ENCODE measurements at places on chromosomes 2 and 18.

DNA sequence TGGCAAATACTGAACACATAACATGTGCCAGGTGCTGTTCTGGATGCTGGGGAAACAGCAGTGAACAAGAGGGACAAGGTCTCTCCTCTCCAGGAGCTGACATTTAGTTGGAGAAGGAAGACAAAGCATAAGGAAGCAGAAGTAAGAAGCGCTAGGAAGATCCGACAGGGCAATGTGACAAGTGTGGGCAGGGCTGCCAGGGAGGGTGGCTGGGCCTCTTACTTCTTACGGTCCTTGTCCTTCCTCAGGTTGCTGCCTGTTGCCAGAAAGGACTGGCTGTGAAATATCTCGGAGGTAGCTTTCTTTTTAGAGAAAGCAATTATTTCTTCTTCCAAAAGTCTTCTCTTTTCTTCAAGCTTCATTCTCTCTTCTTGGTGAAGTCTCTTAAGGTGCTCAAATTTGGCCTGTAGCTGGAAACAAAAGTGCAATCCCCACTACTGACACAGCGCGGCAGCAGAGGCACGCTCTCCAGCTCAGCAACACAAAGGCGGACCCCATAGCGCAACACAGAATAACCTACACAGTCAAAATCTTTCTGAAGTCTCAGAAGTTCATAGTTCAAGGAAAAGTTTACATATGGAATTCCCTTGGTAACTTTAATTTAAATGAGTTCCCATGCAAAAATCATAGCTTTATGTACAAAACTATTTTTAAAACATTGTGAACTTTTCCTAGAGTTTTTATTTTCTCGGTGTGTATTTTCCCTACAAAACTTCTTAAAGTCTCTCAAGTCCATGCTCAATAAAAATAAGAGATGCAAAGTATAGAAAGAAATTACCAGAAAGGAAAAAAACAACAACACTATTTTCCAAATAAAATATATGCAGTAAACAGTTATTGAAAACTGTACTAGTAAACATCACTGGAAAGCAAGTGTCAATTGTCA, 67.7 kb downstream of the SEPTIN10 start:
- DNase-seq: peak; percentile 75

- no peak for DNase-seq
Observed at GRCh38 chr2:219250049-219250781, 2.8 kb upstream of the TUBA4B start.

DNA sequence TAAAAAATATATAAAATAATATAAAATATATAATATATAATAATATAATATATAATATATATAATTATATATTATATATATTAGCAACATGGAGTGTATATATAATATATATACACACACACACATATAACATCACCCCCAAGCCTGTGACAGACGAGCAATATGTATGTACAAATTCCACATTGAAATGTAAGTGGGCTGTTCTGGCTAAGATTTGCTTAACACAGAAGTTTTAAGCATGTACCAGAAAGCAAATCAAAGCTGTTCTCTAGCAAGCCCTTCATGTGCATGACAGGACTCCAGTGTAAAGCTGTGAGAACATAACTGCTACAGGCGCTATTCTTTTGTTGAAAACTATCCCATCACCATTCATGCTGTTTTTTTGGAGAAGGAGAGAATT, 261.7 kb upstream of the TNP1 start:
- no peak for DNase-seq

GRCh38 chr2:9212010-9212635, 5.5 kb downstream of the ASAP2 start:
- no peak for DNase-seq

GRCh38 chr2:165863810-165864261, 69.8 kb upstream of the GALNT3 start:
- DNase-seq: peak; percentile 34

DNA sequence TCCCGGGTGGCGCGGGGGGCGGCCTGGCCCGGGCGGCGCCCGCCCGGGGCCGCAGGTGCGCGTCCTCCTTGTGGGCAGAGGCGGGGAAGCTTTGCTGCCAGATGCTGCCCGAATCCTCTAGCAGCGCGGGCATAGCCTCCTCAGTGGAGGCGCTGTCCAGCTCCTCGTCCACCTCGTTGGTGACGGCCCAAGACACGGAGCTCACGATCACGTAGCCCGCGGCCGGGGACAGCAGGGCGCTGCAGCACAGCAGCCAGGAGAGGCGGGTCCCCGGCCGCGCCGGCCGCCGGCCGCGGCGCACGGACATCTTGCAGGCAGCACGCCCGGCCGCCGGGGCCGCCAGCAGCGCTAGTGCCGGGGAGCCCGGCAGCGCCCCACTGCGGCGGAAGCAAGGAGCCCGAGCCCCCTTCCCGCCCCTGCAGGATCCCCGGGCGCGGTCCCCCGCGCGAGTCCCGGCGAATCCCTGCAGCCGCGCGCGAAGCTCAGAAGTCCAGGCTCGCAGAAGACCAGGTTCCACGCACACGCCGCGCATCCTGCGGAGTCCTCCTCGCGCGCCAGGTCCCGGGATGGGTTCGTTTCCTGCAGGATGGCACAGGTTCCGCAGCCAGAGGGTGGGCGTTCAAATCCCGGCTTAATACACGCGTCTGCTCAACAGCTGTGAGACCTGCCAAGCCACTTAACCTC, at the start of gene CREG2:
Gene CREG2 (minus strand): TSS at position 353 of the 684 bp plus-strand sequence. CDS start 46 bp downstream, at position 307.
- peak; percentile 55 for DNase-seq

GRCh38 chr18:10840743-10841142, 308.6 kb downstream of the PIEZO2 start:
- DNase-seq: no peak

GRCh38 chr2:628651-629050, 48.6 kb downstream of the TMEM18 start:
- no peak for DNase-seq

DNA sequence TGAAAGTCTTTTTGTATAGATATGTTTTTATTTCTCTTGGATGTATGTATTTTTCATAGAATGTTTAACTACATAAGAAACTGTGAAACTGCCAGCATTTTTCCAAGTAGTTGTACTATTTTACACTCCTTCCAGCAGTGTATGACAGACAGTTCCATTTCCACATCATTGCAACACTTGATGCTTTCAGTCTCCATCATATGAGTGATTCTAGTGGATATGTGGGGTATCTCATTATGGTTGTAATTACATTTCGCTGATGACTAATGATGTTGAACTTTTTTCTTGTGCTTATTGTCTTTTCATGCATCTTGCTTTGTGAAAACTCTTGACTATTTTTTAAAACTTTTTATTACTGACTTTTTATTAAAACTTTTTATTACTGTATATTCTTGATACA, 101.4 kb downstream of the ARHGAP28 start:
- no peak for DNase-seq

DNA sequence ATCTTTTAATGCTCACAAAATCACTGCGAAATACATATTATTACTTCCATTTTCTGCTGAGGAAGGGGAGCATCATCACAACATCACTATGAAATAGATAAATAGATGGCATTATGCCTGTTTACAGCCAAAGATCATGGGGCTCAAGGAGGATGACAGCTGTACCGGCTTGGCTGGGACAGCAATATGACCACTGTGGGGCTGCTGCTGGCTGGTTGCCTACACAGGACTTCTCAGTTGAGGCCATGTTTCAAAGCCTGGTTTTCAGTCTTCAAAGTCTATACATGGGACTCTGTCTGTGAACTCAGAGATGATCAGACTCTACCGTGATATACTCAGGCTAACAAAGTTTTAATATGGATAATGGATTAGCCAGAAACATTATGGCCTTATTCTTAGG, 58.7 kb downstream of the SPATS2L start:
- no peak for DNase-seq

GRCh38 chr2:101930019-101930418, 61.7 kb upstream of the IL1R2 start:
- DNase-seq: no peak

- no peak for DNase-seq
Observed at GRCh38 chr18:6115710-6116109, 220.4 kb upstream of the TMEM200C start.

DNA sequence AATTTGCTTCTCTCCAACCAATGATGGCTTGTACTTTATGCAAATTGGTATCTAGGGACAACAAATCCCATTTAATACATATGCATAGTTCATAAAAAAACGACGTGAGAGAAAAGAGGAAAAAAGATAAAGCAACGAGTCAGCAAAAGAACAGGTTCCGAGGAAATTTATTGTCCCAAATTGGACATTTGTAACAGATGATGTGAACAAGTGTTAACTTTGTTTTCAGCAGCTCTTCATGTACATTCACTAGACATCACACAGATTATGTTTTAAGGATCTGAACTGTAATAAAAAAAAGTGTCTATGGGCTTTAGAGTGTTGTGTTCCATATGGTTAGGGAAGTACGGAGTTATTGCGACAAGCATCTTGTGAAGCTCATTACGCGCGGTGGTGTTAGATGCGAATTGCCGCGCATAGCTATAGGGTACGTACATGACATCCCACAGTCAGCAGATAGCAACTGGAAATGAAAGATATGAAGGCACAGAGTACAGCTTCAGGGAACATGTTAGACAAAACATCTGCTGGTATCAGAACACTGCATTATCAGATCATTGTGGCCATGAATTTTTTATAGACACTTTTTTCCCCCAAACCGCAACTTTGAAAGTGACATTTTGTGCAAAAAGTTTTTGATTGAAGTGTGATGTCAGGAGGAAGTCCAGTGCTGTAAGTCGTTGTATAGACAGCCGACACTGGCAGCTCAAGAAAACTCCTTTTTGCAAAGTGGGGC, 1073.1 kb upstream of the FANCL start:
- DNase-seq: no peak

- DNase-seq: no peak
Observed at GRCh38 chr2:32166115-32166574, 481 bp downstream of the SLC30A6 start.

GRCh38 chr2:121333834-121334558, 49.0 kb upstream of the TFCP2L1 start:
- DNase-seq: no peak

- no peak for DNase-seq
Observed at GRCh38 chr2:174722942-174723592, 41.2 kb downstream of the CHRNA1 start.

GRCh38 chr2:74188018-74188601, 9.4 kb upstream of the MOB1A start:
- no peak for DNase-seq

- DNase-seq: no peak
Observed at GRCh38 chr2:80054346-80054675, 250.2 kb downstream of the LRRTM1 start.

- no peak for DNase-seq
Observed at GRCh38 chr2:71903841-71904240, 243.8 kb downstream of the CYP26B1 start.

- DNase-seq: no peak
Observed at GRCh38 chr18:62461591-62461990, 61.2 kb upstream of the ZCCHC2 start.

GRCh38 chr2:230987137-230988020, 8.5 kb upstream of the SPATA3 start:
- peak; percentile 83 for DNase-seq

- no peak for DNase-seq
Observed at GRCh38 chr2:634041-634440, 43.2 kb downstream of the TMEM18 start.

GRCh38 chr2:233380132-233380895, 26.0 kb downstream of the DGKD start:
- DNase-seq: no peak

DNA sequence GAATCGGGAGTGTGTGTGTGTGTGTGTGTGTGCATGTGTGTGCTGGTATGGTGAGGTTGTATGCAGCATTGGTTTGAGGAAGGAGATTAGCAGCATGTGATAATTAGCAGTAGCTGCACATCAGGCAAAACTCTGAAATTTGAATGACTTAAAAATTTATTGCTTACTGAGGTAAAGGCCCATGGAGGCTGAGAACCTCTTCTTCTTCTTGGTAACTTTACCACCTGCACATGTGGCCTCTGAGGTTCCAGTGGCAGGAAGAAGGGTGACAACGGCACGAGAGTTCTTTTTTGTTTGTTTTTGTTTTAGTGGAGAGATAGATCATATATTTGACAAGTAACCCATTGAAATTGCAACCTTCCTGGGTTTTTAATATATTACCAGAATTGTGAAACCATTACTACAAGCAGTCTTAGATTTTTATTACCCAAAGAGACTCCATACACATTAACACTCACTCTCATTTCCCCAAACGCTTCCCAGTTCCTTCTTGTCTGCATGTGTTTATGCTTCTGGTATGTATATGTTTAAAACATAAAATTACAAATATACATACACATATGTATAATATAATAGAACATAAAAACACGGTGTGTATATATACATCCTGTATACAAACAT, 292.1 kb downstream of the PTGR3 start:
- no peak for DNase-seq

DNA sequence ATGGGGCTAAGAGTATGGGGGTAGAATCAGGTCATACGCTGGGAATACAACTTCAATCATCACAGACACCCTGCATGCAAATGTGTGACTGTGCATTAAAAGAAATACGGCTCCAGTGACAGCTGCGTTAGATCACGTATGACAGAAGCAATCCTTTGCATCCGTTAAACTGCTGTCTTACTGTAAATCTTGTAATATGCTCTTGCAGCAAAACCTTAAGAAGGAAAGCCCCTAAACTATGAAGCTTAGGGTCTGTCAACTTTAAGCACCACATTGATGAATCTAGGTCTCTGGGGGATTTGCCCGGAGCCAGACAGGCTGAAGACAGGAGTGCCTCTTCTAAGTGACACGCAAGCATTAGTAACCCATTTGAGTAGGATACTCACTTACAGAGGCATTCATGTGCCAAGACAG, 84.7 kb upstream of the EML6 start:
- DNase-seq: no peak
